Activated CD4-positive, alpha-beta T cell treated with anti-CD3 and anti-CD28 coated beads, Interleukin-2, amount 50 U/mL, for 4 hours (primary cell): ENCODE measurements at places on chromosomes 4 and X.

GRCh38 chr4:41744572-41745291 is 3.8 kb downstream of the PHOX2B start:
- DNase-seq: no peak

GRCh38 chr4:117771647-117772337 is 262.5 kb upstream of the NDST3 start:
- DNase-seq: no peak

- no peak for DNase-seq
These were observed 352.1 kb downstream of the KCNIP4 start for GRCh38 chr4:21596521-21596920.

GRCh38 chr4:112515198-112516065 is 548 bp downstream of the NEUROG2 start:
- DNase-seq: no peak

DNA sequence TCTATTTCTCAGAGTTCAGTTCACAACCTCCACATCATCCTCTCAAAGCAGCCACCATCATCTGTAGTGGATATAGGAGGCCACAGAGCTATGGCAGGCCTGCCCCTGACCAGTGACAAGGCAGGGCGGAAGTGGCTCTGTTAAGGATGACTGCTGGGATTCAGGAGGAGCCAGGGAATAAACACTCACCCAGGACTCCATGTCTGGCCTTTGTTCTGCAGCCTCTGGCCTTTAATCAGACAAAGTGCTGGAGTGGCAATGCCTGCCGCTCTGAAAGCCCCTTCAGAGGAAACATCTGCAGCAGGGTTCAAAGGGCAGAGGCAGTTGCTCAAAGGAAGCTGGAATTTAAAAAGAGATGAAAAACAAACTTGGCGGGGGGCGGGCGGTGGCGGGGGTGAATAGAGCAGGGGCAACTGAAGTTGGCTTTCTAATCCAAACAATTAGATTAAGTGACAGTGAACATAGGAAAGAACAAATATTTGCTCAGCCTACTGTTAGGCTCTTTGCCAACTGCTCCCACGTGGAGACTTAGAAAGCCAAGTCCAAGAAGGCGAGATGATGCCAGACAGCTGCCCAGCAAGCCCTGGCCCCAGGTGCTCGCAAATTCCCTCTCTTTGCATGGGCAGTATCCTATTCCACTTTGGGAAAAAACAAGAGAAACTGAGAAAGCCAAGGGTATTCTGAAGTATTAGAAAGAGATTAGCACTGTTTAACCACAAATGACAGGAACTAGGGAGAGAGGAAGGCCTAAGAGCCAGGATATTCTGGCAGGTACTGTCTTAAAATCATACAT is 5.5 kb downstream of the MPP1 start:
- DNase-seq: no peak

DNA sequence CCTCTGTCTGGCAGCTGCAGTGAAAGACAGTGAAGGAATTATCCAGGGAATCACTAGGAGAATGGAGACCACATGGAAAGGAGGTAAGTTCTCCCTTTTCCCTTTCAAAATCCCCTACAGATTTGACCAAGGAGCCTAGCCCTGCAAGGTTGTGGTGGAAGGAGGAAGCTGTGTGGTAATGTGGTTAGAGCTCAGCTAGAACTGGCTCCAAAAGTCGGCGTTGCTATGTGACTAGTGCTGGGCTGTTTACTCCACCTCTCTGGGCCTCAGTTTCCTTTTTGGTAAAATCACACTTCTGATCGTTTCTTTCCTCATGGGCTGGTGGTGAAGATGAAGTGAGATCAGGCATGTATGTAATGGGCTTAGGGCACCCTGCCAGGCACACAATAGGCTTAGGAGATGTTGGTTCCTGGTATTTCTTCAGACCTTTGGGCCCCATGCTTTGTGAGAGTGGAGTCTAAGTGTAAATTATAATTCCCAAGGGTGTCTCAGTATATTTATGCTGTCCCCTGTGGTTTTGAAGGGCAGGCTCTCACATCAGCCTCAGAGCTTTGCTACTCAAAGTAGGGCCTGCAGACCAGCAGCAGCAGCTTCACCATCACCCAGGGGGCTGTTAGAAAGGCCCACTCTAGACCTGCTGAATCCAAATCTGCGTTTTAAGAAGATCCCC is 183.7 kb upstream of the BCOR start:
- DNase-seq: no peak

- no peak for DNase-seq
These were observed 67.7 kb upstream of the H2AZ1 start for GRCh38 chr4:100017637-100018310.

GRCh38 chrX:6917666-6918065 is 229.8 kb upstream of the STS start:
- DNase-seq: no peak

- DNase-seq: no peak
These were observed 30.5 kb downstream of the VSIG4 start for GRCh38 chrX:66009231-66009845.

- DNase-seq: no peak
These were observed 386.2 kb downstream of the RAB28 start for GRCh38 chr4:13097971-13098370.

GRCh38 chr4:83438719-83439118 is 16.9 kb downstream of the HELQ start:
- no peak for DNase-seq

GRCh38 chr4:75484190-75484589 is 30.0 kb downstream of the RCHY1 start:
- no peak for DNase-seq

DNA sequence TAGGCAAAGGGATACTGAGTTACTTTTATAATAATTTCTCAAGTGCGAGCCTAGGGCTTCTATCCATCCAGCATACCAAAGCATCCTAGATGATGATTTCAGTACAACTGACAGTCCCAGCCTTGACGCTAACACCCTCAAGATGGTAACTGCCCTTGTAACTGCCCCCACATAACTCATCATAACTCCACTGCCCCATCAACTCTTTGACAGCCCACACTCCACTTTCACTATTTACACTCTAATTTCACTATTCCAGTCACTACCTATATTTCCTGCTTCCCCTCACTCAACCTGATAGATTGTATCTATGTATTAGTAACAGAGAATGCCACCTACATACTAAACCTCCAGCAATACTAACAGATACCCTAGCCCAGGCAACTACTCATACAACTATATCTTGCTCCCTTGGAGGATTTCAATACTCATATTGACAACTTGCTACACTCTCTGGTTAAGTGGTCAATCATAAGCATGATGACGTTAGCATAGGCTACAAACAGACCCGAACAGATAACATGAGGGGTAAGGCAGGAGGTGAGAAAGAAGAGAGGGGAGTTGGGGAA is 65.0 kb downstream of the HUWE1 start:
- DNase-seq: no peak

DNA sequence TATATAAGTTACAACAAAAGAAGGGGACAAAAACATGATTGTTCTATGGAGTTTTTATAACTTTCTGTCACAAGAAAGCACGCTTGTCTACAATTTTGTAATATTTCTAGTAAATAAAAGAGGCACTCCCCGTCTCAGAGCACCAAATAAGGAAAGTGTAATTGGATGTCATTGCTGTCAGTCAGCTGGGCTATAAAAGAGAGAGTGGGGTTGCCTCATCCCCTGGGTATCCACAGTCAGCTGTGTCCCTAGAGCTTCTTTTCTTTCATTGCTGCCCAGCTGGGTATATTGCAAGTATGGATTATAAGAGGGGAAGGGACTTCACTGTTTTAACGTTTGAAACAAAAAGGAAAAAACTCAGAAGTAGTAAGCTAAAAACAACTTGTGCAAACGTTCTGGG is 61.3 kb downstream of the NPNT start:
- DNase-seq: no peak

- no peak for DNase-seq
These were observed 9.9 kb downstream of the ASMTL start for GRCh38 chrX:1442724-1443367.

DNA sequence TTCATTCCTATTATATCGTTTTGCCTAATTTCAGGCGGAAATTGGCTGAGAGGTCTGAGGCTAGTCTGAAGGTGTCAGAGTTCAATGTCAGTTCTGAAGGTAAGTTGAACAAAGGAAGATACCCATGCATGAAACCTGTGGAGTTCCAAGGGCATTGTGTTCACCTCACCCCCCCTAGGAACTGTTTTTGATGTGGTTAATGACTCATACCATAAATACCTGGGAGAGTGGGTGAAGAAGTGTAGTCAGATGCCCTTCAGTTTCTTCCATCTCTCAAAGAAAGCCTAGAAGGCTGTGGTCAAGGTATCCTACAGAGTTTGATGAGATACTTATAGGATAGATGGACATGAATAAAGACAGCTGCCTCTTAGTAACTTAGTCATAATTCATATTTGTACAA is 2.7 kb downstream of the UTP14A start:
- no peak for DNase-seq

DNA sequence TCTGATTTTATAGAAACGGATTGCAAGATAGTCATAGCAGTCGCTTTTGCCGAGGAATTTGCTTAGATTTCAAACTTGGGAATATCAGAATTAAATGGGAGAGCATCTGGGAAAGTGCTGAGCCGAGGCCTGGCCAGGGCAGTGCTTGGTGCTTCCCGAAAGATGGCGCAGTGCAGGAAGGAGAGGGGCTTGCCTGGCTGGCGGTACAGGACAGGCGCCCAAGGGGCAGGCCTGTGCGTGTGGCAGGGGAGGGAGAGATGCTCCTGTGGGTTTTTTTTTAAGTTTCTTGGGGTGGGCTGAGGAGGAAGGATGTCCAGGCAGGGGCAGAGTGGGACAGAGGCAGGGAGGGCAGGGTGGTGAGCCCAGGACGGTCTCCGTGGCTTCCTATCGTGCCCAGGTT is 241.1 kb downstream of the AFAP1 start:
- DNase-seq: no peak

GRCh38 chrX:95889279-95889678 is 795.4 kb upstream of the DIAPH2 start:
- no peak for DNase-seq

GRCh38 chr4:152556283-152556682 is 20.4 kb upstream of the FBXW7 start:
- DNase-seq: no peak

DNA sequence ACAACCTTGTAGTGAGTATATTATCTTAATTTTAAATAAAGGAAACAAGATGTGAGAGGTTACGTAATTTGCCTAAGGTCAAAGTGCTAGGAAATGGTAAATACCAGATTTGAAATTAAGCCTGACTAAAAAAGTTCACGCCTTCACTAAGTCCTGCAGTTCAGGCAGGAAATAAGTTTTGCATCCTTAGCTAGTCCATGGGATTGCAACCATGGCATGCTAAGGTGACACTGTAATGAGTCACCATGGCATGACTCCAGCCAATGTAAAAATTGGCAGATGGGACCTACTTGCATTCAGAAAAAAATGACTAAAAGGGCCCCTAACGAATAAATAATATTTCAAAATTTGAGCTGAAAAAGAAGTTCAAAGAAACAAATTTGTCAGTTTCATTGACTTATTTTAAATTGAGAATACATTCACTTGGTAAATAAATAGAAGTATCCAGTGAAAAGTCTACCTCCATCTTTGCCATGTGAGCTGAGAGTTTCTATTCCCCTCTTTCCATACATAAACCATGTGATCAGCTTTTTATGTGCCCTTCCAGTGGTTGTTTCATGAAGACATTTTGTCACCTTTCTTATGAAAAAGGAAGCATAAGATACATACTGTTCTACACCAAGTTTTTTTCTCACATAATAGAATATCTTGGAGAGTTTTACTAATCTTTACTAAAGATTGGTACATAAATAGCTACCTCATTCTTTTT is 72.4 kb downstream of the ANKRD50 start:
- no peak for DNase-seq

GRCh38 chr4:61152433-61152832 is 47.7 kb upstream of the ADGRL3 start:
- no peak for DNase-seq

DNA sequence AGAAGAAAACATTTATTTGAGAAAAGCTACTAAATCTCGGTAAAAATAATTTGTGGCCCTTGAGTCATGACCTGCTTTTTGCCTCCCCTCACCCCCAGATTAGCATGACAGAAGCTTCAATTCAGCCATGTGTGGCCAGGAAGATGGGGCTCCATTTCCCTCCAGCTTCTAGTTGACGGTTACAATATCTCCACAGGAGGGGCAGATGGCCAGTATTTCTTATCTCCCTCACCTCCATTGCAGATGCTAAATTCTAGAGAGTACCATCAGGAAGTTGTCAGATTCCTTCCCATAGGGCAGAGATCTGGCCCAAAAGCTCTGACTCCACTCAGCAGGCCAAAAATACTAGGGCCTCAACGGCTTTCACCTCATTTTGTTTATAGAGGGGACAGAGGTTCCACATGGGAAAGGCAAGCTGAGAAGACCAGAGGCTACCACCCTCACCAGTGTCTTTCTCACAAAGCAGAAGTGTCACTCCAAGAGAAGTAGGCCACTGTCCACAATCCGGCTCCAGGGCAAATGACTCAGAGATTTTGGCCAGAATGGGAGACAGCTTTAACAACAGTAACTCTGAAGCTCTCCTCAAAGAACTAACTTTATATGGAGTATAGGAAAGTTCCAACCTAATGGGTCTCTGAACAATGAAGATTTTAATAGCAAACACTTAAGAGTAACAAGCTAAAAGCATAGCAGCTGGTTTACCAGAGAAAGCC is 108.3 kb downstream of the TBC1D19 start:
- DNase-seq: no peak

DNA sequence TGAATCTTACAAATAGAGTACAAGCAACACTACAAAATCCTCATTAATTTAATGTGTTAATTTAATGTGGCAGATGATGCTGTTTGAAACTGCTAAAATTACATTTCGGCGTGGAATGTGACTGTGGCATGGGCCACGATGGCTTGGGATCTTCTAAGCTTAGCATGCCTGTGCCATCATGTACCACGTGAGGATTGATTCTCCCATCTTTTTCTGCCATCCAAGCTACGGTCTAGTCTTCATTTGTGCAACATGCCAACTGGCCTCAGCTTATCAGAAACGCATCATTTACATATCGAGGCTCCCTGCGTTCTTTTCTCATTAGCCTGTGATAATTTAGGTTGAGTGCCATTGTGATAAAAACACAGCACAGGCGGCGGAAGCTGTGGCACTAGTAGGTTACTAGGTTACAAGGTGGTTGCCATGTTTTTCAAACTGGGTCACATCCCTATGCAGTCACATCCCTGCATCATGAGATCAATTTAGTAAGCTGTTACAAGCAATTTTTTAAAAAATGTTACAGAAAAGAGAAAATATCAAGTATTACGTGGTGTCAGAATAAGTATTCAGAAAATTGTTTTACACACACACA is 189.9 kb upstream of the RBPJ start:
- DNase-seq: no peak
